ENCODE measurements at places on chromosomes 7 and 10.

- no peak for DNase-seq
Measured at GRCh38 chr7:6023974-6024435, 7.2 kb upstream of the ANKRD61 start.

GRCh38 chr7:22983257-22983855, 30.6 kb downstream of the HYCC1 start:
- no peak for DNase-seq

DNA sequence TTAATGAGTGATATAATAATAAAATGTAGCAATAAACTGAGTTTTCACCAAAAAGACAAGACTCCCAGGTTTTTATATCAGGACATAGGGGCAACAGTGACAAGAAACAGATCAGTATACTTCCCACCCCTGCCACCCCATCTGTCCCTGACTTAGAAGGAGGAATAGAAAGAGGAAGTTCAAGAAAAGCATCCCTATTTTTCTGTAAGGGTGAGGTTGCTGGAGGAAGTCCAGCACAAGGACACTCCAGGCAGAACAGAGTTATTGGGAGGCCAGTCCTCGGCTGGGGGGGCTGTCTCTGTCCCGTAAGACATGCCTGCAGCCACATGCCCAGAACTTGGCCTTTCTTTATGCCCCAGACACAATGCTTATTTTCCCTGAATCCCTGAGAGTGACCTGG, 16.5 kb upstream of the TLX1 start:
- no peak for DNase-seq

GRCh38 chr10:44902941-44903545, 8.1 kb upstream of the TMEM72 start:
- DNase-seq: no peak

DNA sequence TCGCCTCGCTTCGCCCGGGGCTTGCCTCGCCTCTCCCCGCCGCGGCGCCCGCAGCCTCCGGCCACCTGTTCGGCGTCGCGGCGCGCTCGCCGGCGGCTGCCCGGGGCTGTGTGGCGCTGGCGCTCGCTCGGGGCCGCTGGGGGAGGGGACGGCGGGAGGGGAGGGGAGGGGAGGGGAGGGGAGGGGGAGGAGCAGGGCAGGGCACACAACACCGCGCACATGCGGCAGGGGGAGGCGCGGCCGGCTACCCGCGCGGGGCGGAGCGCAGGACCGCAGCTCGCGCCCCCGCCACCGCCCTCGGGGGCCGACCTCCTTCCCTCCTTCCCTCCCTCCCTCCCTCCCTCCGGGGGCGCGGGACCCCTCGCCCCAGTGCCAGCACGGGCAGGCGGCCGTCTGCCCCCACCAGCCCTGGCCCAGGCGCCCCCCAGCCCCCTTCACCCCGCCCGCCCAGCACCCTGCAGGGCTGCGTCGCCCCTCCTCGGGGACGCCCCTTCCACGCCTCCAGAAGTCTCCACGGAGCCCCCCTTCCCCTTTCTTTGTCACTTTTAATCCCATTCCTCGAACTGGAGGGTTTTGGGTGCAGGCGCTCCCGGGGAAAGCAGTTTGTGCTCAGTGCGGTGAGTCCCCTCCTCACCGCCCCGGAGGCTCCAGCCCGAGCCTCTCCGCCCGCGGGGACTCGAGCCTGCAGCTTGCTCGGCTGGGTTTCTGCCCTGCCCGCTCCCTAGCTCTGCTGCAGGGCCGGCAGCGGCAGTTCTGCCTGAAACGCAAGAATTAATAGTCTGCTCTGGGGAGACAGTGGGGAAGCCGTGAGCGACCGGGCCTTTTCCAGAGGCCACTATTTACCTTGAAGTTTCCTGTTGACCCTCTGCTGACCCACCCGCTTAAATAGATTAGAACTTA, at the start of gene PARD3:
Gene PARD3, minus strand, starts transcription at position 112 of the 900 bp plus-strand sequence. CDS start 301 bp downstream, outside the sequence.
- no peak for DNase-seq

GRCh38 chr7:99380823-99381663, 6.5 kb downstream of the ARPC1B start:
- DNase-seq: peak; percentile 96

- no peak for DNase-seq
Measured at GRCh38 chr7:157577796-157578339, 241.1 kb downstream of the DNAJB6 start.

DNA sequence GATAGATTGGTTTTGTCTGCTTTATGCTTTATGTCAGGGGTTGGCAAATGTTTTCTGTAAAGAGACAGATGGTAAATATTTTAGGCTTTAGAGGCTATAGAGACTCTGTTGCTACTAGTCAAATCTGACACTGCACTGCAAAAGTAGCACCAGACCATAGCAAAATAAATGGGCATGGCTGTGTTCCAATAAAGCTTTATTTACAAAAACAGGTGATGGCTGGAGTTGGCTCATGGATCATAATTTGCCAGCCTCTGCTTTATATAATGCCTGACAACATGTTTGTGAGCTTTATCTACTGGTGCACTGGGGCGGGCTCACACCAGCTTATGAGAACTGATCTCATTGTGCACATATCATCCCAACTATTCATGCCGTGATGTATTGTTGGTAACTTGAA, 120.1 kb downstream of the PLXDC2 start:
- DNase-seq: no peak

DNA sequence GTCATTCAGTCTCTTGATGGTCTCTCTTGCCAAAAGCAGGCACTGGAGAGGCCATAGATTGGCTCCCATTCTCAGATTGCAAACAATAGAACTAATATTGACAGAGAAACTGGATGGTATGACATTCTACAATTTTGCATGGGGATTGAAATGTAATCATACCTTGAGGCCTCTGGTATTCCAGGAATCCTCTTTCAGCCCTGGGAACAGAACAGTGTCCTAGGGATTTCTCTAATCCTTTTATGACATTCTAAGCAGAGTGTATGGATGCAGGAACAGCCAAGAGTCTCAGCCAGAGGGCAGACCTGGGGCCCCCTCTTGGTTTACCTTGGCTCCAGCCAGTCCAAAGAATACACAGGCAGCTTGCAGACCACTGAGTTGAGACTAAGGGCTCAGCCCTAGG, 206.4 kb downstream of the KCNMA1 start:
- no peak for DNase-seq

DNA sequence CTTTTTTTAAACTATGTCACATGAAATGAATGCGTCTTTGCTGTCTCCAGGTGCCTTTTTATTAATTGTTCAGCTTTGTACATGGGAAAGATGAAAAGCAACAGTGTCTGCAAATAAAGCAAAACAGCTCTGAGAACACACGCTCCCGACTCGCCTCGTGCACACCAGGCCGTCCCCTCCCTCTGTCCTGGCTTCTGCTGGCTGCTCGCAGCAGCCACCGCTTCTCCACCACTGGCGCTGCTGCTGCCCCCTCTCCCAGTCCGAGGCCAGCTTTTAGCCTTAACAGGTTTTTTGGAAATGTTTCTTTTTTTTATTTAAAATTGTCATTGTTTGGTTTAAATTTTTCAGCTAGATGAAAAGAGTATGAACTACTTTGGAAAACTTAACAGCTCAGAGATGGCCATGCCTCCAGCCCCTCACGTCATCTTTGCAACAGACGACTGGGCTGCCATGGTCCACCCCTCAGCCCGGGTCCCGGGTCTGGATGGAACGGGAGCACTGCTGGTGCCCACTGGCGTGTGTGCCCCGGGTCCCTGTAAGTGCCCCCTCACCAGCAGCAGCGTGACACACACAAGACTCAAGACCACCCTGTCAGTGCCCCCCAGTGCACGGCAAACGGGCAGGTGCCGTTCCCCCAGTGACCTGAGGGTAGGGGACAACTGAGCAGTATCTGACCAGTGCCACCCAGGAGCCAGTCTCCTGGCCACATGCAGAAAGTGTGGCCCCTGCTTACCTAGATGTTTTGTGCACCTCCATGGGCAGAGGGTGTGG, 415.6 kb upstream of the FOXK1 start:
- no peak for DNase-seq

GRCh38 chr10:125567529-125567928, 115.4 kb downstream of the TEX36 start:
- no peak for DNase-seq

GRCh38 chr7:47405921-47406800, 175.8 kb downstream of the TNS3 start:
- peak; percentile 51 for DNase-seq

DNA sequence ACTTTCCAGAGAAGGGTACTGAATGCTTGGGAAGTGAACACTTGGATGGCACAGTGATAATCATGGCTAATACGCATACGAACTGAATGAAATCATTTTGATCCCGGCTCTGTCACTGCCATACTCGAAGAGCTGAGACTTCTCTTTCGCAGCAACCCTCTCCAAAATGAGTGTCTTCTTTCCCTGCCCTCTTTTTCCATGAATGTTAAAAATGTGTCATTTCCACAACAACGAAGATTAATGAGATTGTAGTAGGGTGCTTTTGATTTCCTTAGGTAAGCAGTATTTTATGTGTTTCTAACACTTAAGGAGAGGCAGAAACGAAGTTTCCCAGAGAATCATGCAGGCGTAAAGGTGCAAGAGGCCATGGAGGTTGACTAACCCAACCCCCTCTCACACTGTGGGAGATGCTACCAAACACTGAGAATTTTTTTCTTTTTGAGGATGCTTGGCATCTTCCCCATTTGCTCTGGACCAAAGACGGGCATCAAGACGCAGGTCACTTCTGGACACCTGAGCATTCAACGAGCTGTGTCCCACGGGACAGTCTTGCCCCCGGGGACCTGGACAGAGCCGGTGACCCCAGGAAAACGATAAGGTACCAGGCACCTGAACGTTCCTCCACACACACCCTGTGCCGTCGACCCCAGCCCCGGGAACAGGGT, 823 bp downstream of the COPG2 start:
- no peak for DNase-seq

GRCh38 chr10:59907918-59908807, 1.8 kb upstream of the CCDC6 start:
- DNase-seq: peak; percentile 77

DNA sequence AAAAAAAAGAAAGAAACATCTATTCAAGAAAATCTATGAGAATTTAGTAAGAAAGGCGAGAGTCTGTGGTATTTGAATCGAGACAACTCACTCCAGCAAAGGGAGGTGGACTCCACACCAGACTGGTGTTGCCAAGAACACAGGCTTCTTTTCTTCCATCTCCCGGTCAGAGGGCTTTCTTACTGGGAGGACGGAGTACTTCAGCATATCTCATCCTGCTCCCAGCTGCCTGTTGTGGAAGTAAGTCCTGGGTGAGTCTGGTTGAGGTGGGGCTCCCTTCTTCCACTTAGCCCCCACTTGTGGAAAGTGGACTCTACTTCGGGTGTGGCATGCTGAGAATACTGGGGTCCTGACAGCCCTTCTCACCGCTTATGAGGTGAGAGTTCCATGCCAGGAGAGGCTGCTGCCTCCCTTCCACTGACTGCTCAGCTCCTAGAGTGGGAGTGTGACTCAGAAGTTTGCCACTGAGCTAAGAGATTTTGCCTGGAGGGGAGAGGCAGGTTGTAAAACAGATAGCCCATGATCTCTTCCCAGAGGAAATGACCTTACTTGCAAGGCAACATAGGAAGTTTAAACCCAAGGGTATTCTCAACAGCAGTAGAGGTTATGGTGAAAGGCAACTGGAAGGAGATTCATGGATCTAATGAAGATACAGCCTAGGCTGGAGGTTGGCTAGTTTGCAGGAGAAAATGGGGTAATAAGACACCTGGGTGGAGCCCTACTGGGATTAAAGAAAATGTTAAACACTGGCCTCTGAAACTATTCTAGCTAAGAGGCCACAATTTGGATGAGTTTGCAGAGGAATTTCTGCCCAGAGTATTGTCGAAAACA, 3.5 kb upstream of the NACAD start:
- peak; percentile 33 for DNase-seq

- DNase-seq: no peak
Measured at GRCh38 chr10:22391600-22391999, 46.3 kb downstream of the SPAG6 start.

DNA sequence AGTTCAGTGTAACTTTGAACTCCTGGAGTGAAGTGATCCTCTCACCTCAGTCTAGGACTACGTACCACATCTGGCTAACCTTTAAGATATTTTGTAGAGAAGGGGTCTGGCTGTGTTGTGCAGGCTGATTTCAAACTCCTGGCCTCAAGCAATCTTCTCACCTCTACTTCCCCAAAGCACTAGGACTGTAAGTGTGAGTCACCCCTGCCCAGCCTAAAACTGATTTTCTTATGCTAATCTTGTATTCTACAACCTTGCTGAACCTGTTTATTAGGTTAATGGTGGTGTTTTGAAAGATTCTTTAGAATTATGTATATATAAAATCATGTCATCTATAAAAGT, 58.0 kb downstream of the LCOR start:
- no peak for DNase-seq

- DNase-seq: no peak
Measured at GRCh38 chr10:62625484-62625883, 179.0 kb upstream of the ADO start.

DNA sequence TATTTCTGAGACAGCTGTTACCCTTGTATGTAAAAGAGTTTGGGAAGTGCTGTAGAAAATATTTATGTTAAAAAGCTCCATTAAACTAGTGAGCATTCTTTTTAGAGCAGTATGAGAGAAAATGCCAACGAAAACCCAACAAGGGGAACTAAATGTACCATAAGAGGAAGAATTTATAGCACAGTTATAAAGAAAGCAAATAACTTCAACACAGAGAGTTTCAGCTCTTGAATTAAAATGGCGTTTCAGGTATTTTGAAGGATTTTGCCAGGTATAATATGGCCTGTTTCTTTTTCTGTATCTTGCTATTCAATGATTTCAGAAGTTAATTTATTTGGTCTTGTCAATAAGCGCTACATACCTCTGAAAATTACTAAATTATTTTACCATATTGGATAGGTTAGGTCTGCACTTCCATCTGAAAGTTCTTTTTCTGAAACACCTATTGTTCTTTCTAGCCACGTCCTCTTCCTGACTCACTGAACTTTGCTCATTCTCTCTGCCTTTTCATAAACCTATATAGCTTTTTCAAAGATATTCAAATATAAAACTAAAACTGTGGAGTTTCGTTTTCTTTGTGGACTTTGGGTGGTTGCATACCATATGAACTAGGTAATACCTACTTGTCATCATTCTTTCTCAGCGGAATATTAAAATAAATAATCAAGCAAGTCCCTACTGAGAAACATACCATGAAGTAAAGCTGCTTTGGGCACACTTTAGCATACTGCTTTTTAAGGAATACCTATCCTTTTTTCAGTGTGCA, 136.1 kb downstream of the SEMA3A start:
- no peak for DNase-seq

DNA sequence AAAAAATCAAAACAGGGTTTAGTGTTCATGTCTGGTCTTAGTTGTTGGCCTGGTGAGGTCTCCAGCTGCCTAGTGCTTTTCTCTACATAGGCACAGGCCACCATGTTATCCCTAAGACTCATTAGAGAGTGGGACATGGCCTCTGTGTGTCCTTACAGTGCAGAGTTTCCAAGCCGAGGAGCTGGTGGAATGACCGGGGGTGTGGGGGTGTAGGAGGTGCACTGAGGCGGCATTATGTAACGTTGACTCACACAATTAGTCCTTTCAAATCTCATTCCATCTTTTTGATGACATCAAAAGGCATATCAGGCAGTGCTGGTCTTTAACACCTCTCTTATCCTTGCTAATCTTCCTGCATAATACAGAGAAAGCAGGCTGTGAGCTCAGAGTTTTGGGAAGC, 71.3 kb downstream of the MTPN start:
- no peak for DNase-seq

Data from activated effector memory CD4-positive, alpha-beta T cell treated with anti-CD3 and anti-CD28 coated beads, Interleukin-2, amount 50 U/mL, for 16 hours (primary cell).